ENCODE measurements at places on chromosomes 16 and 17. TPM values are rescaled to one million over a fixed set of nuclear protein-coding genes. Genes with fewer than 3 reads are reported as not detected.

Gene CCDC47
- 78.0 TPM for total RNA-seq

Gene SEPTIN12
- not detected for total RNA-seq

Gene IL17C
- total RNA-seq, result not detected

Gene UNC13D
- 2.7 TPM for total RNA-seq

Gene CNTNAP1
- 9.9 TPM for total RNA-seq

Gene ABCC11
- total RNA-seq, result 0.40 TPM

Gene SPATA22
- not detected for total RNA-seq

Gene IGFBP4
- 0.14 TPM for total RNA-seq

Gene THRA
- 12.6 TPM for total RNA-seq

Gene ANKRD40CL
- not detected for total RNA-seq

Gene MMP28
- 0.13 TPM for total RNA-seq

Gene SRL
- total RNA-seq, result not detected

Gene SLC46A1
- 2.4 TPM for total RNA-seq

Gene RGS11
- 0.07 TPM for total RNA-seq

Gene GIT1
- total RNA-seq, result 97.4 TPM

Gene MT1G
- 0.33 TPM for total RNA-seq

Gene GDPD1
- 0.77 TPM for total RNA-seq
